Stimulated activated naive CD4-positive, alpha-beta T cell (primary cell): ENCODE measurements at places on chromosomes 1 and 21.

DNA sequence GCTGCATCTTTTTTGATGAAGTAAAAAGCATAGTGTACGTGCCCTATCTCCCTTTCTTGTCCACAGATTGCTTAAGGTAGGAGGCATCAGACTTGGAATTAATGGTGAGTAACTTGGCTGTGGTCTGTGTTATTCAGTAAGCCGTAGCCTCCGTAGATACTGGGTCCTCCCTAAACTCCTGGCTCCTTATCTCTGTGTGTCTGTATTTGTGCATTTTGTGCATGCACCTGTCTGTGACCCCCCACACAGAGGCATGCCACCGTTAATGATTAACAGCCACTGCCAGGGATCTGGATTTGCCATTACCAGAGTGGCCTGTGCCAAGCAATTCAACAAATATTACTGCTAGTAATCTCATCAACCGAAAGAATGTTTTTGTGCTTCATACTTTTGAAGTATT lies 31.9 kb downstream of the MAP3K21 start:
- no peak for DNase-seq

DNA sequence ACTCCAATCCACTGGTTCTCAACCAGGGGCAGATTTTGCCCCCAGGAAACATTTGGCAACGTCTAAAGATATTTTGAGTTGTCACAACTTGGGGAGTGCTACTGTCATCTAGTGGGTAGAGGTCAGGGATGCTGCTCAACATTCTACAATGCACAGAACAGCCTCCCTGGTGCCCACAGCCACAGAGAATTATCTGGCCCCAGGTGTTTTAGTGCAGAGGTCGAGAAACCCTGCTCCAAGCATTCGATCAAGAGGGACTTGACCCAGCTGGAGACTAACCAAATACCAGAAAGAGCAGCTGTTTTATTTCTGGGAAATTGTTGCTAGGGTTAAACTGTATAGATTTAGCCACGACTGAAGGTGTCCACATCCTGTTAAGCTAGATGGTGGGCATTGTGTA lies 19.2 kb downstream of the CD247 start:
- DNase-seq: no peak

GRCh38 chr21:42878678-42878992 lies 704 bp downstream of the WDR4 start:
- DNase-seq: no peak

GRCh38 chr21:42367367-42368165 lies 1.2 kb upstream of the TFF1 start:
- DNase-seq: no peak

DNA sequence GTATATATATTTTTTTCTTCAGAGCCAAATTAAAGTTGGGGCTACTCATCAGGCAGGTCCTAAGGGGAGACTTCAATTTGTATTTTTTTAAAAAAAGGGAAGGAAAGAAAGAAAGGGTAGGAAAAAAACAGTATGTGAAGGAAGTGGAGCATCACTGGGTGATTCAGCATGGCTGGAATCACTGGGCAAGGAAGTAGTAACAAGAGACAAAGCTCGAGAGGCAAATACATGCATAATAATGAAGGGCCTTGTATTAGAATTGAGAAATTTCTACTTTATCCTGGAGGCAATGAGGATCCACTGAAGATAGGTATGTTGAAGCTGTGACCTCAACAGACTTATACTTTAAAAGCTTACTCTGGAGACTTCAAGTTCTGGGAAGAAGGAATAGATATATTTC lies 184.4 kb downstream of the COQ8A start:
- no peak for DNase-seq

- DNase-seq: no peak
Observed at GRCh38 chr1:37153116-37154100, 119.1 kb upstream of the GRIK3 start.

GRCh38 chr1:158901623-158902022 lies 29.7 kb upstream of the PYHIN1 start:
- no peak for DNase-seq

- no peak for DNase-seq
Observed at GRCh38 chr1:35675773-35676172, 34.4 kb upstream of the PSMB2 start.

- DNase-seq: no peak
Observed at GRCh38 chr1:1356796-1357401, 1.5 kb downstream of the MXRA8 start.

- no peak for DNase-seq
Observed at GRCh38 chr1:197222025-197222685, 45.9 kb upstream of the CRB1 start.

DNA sequence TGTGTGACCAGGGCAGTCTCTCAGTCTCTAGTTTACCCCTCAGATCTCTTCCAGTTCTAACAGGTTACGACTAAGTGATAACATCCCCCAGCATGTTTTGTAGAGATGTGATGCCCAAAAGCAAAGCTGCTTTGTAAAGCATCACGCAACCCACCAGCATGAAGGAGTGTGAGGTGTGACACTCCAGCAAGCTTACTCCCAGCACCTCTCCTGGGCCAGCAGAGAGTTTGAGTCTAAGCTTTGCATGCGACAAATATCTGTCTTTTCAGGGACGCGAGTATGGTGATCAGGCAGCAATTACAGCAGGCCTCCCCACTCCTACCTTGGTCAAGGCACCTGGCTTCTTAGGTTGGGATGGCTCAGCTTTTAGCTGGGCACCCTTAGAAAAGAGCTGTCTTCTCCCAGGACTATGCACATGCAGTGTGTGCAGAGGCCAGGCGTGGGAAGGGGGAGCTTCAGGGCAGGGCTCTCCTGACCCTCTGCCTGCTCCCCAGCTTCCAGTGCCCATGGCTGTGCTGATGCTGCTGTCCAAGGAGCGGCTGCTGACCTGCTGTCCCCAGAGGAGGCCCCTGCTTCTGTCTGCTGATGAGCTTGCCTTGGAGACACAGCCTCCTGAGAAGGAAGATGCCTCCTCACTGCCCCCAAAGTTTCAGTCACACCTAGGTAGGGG lies 48.2 kb downstream of the ELK4 start:
- no peak for DNase-seq

GRCh38 chr1:6351480-6352137 lies 42.0 kb downstream of the ACOT7 start:
- DNase-seq: no peak

DNA sequence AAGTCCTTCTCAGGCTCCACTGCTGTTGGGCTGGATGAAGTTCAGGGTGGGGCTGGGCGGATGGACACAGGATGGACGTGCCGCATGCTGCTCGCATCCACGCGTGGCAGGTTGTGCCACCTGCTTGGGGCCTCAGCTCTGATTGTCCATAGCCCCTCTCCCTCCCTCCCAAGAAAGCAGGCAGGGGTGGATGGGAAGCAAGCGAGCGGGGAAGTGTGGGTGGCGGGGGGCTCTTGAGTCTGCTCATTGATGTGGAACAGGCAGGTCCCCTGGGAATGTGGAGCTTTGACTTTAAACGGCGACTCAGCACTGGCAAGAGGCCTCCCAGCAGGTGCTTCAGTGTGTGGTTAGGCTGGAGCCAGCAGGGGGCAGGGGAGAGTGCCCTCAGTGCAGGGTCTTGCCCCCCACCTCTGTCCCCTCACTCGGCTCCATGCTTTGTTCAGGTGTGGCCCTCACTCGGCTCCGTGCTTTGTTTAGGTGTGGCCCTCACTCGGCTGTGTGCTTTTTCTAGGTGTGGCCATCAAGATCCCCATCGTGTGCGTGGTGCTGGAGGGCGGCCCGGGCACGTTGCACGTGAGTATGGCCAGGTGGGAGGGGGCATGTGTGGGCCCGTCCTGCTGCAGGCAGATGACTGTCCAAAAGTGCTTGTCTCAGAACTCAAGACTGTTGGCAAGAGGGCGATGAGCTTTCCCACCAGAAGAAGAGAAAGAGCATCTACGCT lies 23.9 kb downstream of the TRPM2 start:
- DNase-seq: no peak

- DNase-seq: no peak
Observed at GRCh38 chr1:62391369-62391971, 45.4 kb upstream of the USP1 start.

- DNase-seq: no peak
Observed at GRCh38 chr1:22861764-22862440, 110.8 kb downstream of the LACTBL1 start.
